ENCODE measurements at places on chromosomes 3 and 15.

DNA sequence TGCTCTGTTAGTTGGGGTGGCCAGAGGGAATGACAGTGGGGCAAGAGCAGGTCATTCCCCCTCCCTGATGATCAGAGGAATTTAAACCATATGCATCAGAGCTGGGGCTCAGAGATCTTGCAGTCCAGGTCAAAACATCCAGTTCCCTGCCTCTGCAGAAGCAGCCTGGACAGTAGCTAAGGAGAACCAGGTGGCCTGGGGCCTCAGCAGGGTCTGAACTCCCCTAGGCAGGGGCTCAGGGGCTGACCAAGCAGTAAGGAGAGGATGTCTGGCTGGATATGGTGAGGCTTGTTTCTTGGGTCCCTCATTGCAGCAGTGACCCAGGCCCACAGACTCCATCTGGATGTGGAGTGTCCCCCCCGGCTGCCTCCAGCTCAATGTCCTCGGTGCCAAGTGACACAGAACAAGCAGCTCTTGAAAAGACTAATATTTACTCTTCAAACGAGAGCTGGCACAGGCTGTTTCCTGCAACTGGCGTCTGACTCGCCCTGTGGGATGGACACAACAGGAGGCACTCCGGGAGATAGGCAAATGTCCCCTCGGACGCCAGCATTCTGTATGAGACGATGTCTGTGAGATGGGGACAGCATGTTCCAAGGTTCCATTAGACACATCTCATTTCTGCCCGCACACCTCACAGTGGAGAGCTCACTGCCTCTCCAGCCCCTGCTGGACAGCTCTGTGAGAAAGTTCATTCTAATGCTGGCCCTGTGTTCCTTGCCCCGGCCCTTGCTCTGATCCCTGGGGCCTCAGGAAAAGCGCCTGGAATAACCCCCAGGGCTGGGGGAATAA, 37.1 kb downstream of the SEC22C start:
- peak; percentile 25 for DNase-seq

DNA sequence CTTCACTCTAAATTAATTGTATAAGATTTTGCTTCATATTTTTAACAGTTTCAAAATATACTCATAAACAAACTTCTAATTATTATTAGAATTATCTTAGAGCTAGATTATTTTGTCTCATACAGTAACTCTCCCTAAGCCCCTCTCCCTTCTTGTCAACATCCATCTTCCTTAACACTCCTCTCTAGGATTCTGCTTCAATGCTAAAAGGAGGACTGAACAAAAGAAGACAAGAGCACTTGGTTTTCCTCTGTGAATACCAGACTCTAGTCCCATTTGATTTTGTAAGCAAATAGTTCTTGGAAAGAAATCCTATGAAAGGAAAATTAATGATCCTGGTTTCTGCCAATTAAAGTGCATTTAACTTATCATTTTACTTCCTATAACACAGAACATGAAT, 91.8 kb downstream of the KCNMB2 start:
- DNase-seq, result no peak

GRCh38 chr3:195128255-195129071, 142.5 kb downstream of the XXYLT1 start:
- peak; percentile 38 for DNase-seq

GRCh38 chr15:73927003-73927475, 777 bp downstream of the LOXL1 start:
- DNase-seq, result peak; percentile 66

DNA sequence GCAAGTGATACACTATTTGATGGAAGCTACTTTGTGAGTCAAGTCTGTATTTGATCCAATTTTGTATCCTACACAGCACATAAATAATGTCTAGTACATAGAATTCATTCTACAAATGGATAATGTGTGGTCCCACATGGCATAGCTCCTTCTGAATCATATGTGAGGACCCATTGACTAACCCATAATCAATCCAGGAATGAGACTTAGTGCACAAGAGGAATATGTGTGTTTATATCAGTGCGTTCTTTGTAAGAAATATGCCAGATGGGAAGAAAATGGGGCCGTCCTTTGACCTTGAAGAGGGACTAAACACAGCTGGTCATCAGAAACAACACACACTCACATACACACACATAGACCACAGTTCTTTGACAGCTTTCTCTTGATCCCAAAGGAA, 282.7 kb upstream of the SEMA6D start:
- DNase-seq, result no peak

- peak; percentile 86 for DNase-seq
These were observed 108.9 kb downstream of the DUT start for GRCh38 chr15:48440084-48440483.

GRCh38 chr15:86591994-86592735, 512.5 kb downstream of the AGBL1 start:
- no peak for DNase-seq

DNA sequence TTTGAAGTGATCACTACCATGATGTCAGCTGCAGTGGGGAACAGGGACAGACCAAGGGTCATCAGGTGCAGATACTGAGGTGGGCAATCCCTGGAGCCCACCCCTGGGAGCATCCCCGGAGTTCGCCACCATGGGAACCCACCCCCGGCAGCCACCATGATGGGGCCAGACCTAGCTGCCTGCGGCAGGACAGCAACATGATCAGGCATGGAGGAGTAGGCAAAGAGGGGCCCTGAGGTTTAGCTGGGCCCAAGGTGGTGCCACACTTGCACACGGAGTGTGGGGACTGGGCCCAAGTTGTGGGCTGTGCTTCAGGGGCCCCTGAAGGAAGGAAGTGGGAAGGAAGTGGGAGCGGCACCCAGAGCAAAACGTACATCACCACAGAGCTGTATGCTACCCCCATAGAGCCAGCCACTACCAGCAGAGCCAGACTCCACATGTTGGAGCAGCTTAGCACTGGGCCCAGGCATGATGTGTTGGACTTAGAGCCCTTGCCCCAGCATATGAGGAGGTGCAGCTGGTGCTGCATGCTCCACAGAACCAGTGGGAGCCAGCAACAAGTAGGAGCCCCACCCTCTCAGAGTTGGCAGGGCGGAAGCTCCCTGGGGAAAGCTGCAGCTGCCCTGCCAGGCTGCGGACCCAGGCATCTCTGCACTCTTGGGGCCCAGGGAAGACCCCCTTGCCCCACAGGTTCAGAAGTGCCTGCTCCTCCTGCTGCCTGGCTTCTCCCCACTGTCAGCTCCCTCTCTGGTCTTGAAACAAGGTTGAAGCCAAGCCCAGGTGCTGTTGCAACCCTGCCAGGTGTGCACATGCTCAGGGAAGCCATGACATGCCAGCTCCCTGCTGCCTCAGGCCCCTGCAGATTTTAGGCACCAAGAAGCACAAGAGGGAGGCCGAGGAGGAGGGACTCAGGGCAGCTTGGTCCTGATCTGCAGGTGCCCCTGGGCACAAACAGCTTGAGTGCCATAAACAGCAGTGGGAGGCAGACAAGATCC, 515.3 kb downstream of the ZBBX start:
- no peak for DNase-seq

GRCh38 chr3:46642971-46643370, 30.6 kb downstream of the FAM240A start:
- DNase-seq, result no peak

DNA sequence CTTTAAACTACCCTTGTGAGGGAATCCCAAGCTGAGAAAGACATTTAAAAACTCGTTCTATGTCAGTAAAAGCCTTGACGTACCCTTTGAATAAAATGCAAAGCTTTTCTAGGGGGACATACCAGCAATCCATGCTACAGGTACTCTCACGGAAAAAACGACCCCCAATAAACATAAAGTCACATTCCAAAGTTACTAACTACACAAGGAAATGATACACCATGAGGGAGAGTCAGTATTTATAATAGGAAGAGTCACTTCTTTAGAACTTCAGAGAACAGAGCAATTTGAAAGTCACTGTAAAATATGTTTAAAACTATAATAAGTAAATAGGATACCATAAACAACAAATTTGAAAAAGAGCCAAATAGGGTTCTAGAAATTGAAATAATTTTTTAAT, 63.2 kb downstream of the CFAP20DC start:
- no peak for DNase-seq

DNA sequence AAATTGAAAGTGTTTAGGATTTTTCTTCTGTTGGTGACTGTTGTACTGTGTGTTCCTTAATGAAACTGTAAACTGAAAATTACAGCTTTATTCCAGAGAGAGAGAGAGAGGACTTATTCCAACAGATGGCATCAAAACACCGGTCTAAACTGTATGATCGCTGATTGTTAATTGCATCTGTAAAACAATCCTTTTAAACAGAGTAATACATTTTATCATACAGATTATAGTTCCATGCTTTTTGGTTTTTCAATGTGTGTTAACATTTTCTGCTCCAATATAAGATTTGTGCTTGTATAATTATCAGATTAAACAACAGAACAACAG, 289.7 kb upstream of the DNAJC19 start:
- DNase-seq, result no peak

- DNase-seq, result no peak
These were observed 59.5 kb upstream of the HES1 start for GRCh38 chr3:194076475-194076874.

DNA sequence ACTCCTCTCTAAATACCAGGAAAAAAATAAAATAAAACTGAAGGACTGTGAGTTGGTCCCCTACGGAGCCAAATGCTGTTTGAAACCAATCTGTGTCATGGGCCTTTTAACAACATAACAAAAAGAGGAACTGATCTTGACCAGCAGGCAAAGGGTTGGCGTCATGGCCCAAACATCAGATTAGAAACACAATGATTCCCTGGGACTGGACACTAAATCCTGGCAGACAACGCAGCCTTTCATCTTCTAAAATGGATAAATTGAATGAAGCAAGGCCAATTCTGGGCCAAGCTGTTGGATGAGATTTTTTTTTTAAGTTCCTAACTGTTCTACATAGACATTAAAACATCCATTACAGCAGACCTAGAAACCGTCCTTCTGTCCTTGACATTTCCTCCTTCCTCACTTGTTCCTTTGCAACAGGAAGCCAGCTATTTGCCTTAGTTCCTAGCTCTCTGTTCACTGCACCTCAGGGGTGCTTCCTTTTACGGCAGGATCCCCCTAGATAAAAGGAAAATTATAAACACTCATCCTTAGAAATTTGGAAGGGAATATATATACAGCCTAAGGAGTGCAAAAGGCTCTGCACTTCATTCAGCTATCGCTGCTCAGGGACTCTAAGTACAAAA, 21.6 kb upstream of the TAFA4 start:
- no peak for DNase-seq

DNA sequence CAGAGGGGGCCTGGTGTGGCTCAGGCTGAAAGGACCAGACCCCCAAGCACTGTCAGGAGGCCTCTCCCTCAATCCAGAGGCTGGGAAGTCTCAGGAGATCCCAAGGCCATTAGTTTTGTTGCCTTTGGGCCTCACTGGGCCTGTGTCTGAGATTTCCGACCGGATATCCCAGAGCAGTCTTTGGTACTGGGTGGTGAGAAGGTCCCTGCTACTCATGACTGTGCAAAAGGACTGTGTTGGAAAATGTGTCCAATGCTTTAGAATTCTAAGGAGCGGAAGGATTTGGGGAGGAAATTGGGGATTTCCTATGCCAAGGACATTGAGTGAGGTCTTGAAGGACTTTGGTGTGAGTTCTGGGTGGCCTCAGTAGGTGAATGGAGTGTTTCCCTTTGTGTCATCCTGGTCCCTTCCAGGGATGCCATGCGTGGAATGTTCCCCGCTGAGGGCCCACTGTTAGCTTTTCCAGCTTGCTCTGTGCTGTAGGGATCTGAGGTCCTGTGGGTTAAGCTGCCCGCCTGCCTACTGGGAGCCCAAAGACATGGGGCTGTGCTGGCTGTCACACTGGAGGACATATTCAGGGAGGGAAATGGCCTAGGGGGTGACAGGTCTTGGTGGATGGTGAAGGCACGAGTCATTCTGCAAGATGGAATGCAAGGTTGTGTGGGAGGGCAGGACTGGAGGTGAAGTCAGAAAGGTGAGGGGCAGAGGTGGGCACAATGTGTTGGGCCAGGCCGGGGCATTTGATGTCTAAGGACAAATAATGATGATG, 16.4 kb downstream of the SMAD6 start:
- DNase-seq, result no peak

- no peak for DNase-seq
These were observed 307.7 kb downstream of the IL5RA start for GRCh38 chr3:2802429-2802828.

DNA sequence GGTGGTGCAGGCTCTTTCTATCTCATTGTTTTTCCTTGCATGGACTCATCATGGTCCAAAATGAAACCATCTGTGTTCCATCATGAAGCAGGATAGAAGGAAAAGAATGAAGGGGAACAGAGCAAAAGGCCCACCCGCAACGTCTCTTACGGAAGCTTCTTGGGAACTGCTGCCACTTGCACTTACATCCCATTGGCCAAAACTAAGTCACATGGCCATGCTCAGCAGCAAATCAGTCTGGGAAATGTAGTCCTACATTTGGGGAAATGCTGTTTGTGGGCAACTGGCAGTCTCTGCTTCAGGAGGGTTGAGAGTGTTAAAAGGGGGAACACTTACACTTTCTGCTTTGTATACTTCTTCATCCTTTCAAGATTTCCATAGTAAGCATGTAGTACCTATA, 191.6 kb downstream of the SV2B start:
- no peak for DNase-seq

DNA sequence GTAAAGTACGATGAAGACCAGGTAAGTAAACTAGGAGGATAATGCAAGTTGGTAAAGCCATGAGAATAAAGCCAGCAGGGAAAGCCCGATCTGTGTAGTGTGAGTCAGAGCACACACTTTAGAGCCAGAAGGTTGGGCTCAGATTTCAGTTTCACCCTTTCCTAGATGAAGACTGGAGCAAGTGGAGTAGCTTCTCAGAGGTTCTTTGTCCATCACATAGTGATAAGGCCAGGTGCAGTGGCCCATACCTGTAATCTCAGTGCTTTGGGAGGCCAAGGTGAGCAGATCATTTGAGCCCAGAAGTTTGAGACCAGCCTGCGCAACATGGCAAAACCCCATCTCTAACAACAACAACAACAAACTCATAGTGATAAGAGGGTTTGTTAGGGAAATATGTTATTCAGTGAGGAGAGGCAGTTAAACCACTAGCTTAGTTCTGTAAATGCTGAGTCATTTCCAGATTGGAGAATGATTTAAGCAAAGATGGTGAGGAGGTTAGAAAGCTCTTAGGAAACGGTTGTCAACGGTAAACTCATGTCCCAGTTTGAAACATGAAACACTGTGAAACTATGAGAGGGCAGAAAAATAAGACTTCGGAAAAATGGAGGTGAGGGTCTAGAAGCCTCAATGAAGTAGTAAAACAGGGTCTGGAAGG, 39.0 kb downstream of the IL12A start:
- DNase-seq, result peak; percentile 82

GRCh38 chr3:136899622-136900158, 37.7 kb downstream of the NCK1 start:
- no peak for DNase-seq

GRCh38 chr3:184745526-184745925, 33.7 kb upstream of the MAGEF1 start:
- no peak for DNase-seq
